Sigmoid colon (tissue), 7 donors: ENCODE measurements at places on chromosomes 6 and 20. TPM values are rescaled to one million over a fixed set of nuclear protein-coding genes. Genes with fewer than 3 reads are reported as not detected.
A peak's percentile ranks its signal among the peaks of the same experiment; 100 is the strongest.

DNA sequence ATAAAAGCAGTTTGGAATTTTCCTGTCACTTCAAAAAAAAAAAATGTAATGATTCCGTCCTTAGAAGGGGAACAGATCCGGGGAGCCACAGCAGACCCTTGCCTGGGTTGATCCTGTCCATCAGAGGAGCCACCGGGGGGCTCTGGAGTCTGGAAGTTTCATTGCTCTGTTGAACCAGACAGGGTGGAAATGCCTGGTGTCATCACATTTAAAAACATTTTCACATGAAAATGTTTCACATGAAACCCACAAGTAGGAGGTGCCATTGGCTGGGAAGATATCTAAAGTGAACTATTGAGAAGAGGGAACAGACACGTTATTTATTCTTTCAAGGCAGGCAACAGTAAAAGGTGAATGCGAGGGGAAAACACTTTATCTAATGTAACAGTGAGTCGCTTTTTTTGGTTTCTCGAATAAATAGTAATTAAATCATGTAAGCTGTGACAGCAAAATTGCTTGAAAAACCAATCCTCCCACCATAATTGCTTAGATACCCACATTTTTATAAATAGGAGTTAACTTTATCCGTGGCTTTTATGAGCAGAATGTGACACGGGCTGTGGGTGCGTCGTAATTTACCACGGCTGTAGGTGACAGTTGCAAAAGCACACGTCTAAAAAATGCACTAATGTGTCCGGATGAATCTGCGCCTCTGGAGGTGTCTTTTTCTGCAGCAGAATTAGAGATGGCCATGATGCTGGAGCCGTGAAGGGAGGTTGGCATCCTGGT lies 323.4 kb downstream of the TAF4 start:
- no peak overlapping the region for H3K4me3 ChIP-seq
- H3K27me3 ChIP-seq: peaks cover 28% of the 10 kb centered on the region
- no peak overlapping the region for H3K27ac ChIP-seq
- no peaks in the 10 kb centered on the region for H3K36me3 ChIP-seq

- no peaks in the 10 kb centered on the region for H3K4me1 ChIP-seq
- no peaks in the 10 kb centered on the region for H3K36me3 ChIP-seq
- no peaks in the 10 kb centered on the region for H3K27me3 ChIP-seq
- H3K27ac ChIP-seq: no peak overlapping the region
Measured at GRCh38 chr20:4671015-4671414, 50.7 kb upstream of the PRND start.

- DNase-seq: no peak
- H3K27me3 ChIP-seq: no peaks in the 10 kb centered on the region
- H3K4me1 ChIP-seq: peaks cover 23% of the 10 kb centered on the region
Measured at GRCh38 chr20:51700809-51701285, 67.3 kb downstream of the ATP9A start.

- no peaks in the 10 kb centered on the region for H3K27me3 ChIP-seq
- DNase-seq: no peak
- H3K27ac ChIP-seq: peak overlapping the region; percentile 97
- H3K4me3 ChIP-seq: peak overlapping the region; percentile 76
- peaks cover 25% of the 10 kb centered on the region for H3K4me1 ChIP-seq
- no peaks in the 10 kb centered on the region for H3K36me3 ChIP-seq
Measured at GRCh38 chr6:135496800-135497411, 634 bp downstream of the AHI1 start.

DNA sequence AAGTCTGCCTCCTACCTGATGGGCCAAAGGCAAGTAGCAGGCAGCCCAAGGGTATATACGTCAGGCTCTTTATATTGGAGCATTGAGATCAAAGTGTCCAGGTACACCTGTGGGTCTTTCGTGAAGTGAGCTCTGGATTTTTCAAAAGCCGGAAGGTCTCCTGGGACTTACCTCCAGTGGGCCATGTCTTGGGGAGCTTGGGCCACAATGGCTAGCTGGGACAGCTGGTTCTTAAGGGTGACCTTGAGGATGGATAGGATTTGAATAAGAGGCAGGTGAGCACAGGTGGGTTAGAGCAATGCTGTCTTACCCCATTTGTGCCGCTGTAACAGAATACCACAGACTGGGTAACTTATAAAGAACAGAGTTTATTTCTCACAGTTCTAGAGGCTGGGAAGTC lies 153.4 kb downstream of the CDC5L start:
- H3K36me3 ChIP-seq: no peaks in the 10 kb centered on the region
- no peak overlapping the region for H3K4me3 ChIP-seq
- DNase-seq: no peak
- H3K27ac ChIP-seq: no peak overlapping the region
- no peaks in the 10 kb centered on the region for H3K27me3 ChIP-seq

GRCh38 chr20:57108218-57108617 lies 158.2 kb downstream of the BMP7 start:
- H3K27me3 ChIP-seq: peaks cover 3% of the 10 kb centered on the region
- no peak overlapping the region for H3K4me3 ChIP-seq
- H3K4me1 ChIP-seq: no peaks in the 10 kb centered on the region

- no peak for DNase-seq
- H3K27me3 ChIP-seq: peaks cover 100% of the 10 kb centered on the region
- H3K36me3 ChIP-seq: no peaks in the 10 kb centered on the region
- H3K4me3 ChIP-seq: no peak overlapping the region
Measured at GRCh38 chr6:149990661-149991471, 27.1 kb downstream of the ULBP1 start.

GRCh38 chr6:158977382-158977781 lies 22.6 kb downstream of the RSPH3 start:
- DNase-seq: no peak
- H3K4me3 ChIP-seq: no peak overlapping the region
- no peaks in the 10 kb centered on the region for H3K4me1 ChIP-seq
- peaks cover 41% of the 10 kb centered on the region for H3K36me3 ChIP-seq
- H3K27ac ChIP-seq: no peak overlapping the region
- H3K27me3 ChIP-seq: no peaks in the 10 kb centered on the region

- H3K27me3 ChIP-seq: no peaks in the 10 kb centered on the region
- no peak for DNase-seq
- H3K36me3 ChIP-seq: no peaks in the 10 kb centered on the region
- peaks cover 19% of the 10 kb centered on the region for H3K4me1 ChIP-seq
- no peak overlapping the region for H3K27ac ChIP-seq
Measured at GRCh38 chr20:32518593-32519380, 66.3 kb downstream of the NOL4L start.

DNA sequence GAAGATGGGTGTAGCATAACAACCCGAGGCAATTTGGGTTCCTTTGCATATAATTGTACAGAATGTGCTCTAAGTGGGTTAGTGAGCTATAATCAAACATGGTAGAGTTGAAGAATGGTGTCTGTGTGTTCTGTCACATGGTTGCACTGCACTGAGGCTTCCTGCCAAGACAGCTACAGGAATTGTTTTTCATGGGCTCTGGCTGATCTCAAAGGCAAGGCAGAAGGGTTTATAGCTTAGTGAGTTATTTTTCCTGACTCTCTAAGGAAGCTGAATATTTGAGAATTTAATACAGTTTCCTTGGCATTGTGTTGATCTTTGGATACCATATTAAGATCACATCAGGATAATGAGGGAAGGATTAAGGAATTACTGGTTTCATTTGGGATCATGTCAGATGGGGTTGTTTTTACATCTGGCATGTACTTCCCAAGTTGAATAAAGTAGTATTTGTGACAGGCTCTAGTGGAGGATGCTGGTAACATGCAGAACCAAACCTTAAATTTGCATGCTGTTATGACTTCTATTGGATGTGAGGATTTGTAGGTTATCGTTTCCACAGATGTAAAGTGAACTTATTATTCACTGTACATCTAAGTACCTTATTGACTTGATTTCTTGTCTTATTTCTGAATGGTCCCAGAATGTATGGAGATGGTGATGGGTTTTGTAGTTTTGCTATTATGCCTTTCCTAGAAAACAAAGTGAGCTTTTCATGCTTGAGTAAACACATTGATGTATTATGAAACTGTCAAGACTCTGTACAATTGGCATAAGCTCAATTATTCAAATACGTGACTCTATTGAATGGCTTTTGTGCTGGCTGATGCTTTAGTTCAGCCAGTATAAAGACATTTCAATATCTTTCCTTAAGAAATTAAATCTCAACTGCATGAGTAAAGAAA lies 43.3 kb downstream of the LRRC1 start:
- peaks cover 31% of the 10 kb centered on the region for H3K4me1 ChIP-seq
- peak; percentile 86 for DNase-seq
- H3K27me3 ChIP-seq: no peaks in the 10 kb centered on the region
- H3K36me3 ChIP-seq: no peaks in the 10 kb centered on the region
- H3K27ac ChIP-seq: peak overlapping the region; percentile 76
- no peak overlapping the region for H3K4me3 ChIP-seq

GRCh38 chr6:149831308-149831820 lies 32.8 kb downstream of the LRP11 start:
- H3K27ac ChIP-seq: no peak overlapping the region
- no peak for DNase-seq
- H3K36me3 ChIP-seq: no peaks in the 10 kb centered on the region
- H3K4me3 ChIP-seq: no peak overlapping the region
- no peaks in the 10 kb centered on the region for H3K27me3 ChIP-seq

GRCh38 chr6:109379711-109380110 lies 2.6 kb downstream of the CD164 start:
- peak overlapping the region; percentile 91 for H3K4me3 ChIP-seq
- H3K4me1 ChIP-seq: peaks cover 34% of the 10 kb centered on the region
- no peak for DNase-seq
- H3K36me3 ChIP-seq: peaks cover 19% of the 10 kb centered on the region

DNA sequence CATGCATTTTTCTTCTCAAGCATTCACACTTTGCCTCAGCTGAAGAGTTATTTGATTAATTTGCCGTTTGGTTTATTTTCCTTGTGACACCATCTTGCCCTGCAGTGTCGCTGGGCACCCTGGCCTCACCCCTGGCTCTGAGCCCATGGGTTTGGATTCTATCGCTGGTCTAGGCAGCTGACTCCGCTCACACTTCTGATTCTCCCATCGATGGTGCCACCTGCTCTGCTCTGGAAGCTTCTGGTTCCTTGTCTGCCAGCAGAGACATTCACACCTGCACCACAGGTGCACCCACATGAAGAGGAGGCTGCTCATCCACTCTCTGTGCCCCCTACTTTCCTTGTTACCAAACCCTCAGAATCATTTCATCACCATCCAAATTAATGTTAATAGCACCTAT lies 291.6 kb upstream of the CDH4 start:
- no peak for DNase-seq
- no peak overlapping the region for H3K4me3 ChIP-seq
- no peaks in the 10 kb centered on the region for H3K27me3 ChIP-seq
- no peaks in the 10 kb centered on the region for H3K4me1 ChIP-seq
- no peaks in the 10 kb centered on the region for H3K36me3 ChIP-seq

DNA sequence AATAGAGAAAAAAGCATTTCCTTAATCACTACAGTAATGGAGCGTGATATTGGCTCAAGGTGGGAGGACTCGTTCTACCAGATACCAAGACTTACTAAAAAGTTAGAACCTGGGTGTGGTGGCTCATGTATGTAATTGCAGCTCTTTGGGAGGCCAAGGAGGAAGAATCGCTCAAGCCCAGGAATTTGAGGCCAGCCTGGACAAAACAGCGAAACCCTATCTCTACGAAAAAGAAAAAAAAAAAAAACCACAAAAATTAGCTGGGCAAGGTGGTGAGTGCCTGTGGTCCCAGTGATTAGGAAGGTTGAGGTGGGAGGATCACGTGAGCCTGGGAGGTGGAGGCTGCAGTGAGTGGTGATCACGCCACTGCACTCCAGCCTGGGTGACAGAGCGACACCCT lies 24.0 kb upstream of the ATRN start:
- no peak overlapping the region for H3K4me3 ChIP-seq
- H3K27ac ChIP-seq: no peak overlapping the region
- H3K27me3 ChIP-seq: no peaks in the 10 kb centered on the region
- H3K36me3 ChIP-seq: no peaks in the 10 kb centered on the region
- no peaks in the 10 kb centered on the region for H3K4me1 ChIP-seq

GRCh38 chr20:10303852-10304251 lies 85.2 kb downstream of the SNAP25 start:
- no peak for DNase-seq
- no peaks in the 10 kb centered on the region for H3K27me3 ChIP-seq
- H3K4me1 ChIP-seq: no peaks in the 10 kb centered on the region
- no peak overlapping the region for H3K4me3 ChIP-seq
- no peaks in the 10 kb centered on the region for H3K36me3 ChIP-seq

GRCh38 chr20:63425846-63426485 lies 46.5 kb downstream of the KCNQ2 start:
- H3K4me1 ChIP-seq: no peaks in the 10 kb centered on the region
- DNase-seq: no peak
- H3K4me3 ChIP-seq: no peak overlapping the region
- no peaks in the 10 kb centered on the region for H3K36me3 ChIP-seq

GRCh38 chr20:24608926-24609667 lies 139.7 kb downstream of the SYNDIG1 start:
- no peaks in the 10 kb centered on the region for H3K36me3 ChIP-seq
- H3K27ac ChIP-seq: no peak overlapping the region
- no peak overlapping the region for H3K4me3 ChIP-seq
- H3K27me3 ChIP-seq: no peaks in the 10 kb centered on the region
- H3K4me1 ChIP-seq: no peaks in the 10 kb centered on the region

HTR1E gene
- not detected for total RNA-seq

TRIM31 gene
- 0.36 TPM for total RNA-seq

PNPLA1 gene
- not detected for total RNA-seq

FAM135A gene
- total RNA-seq: 31.7 TPM

UNC5CL gene
- 1.8 TPM for total RNA-seq

ZBTB46 gene
- 3.4 TPM for total RNA-seq

RAE1 gene
- total RNA-seq: 18.6 TPM
